ENCODE measurements at places on chromosomes 1 and 21. TPM values are rescaled to one million over a fixed set of nuclear protein-coding genes. Genes with fewer than 3 reads are reported as not detected.

OR2L8 gene
- 0.97 TPM for total RNA-seq

CLCA1 gene
- total RNA-seq, result not detected

ZNF281 gene
- total RNA-seq, result 40.1 TPM

ANGPTL3 gene
- total RNA-seq, result 0.12 TPM

GBP7 gene
- total RNA-seq, result not detected

FAF1 gene
- 72.3 TPM for total RNA-seq

PYHIN1 gene
- total RNA-seq, result not detected

Data from hair follicle dermal papilla cell (primary cell).